ENCODE measurements at places on chromosomes 3 and 15. TPM values are rescaled to one million over a fixed set of nuclear protein-coding genes. Genes with fewer than 3 reads are reported as not detected.

THOC7 gene
- 140 TPM for total RNA-seq

RTP4 gene
- 3.1 TPM for total RNA-seq

NR1I2 gene
- total RNA-seq: 0.08 TPM

SAMMSON gene
- not detected for total RNA-seq

RPL35A gene
- total RNA-seq: 511 TPM

C3orf22 gene
- total RNA-seq: not detected

COL6A6 gene
- not detected for total RNA-seq

TGFBR2 gene
- 30.6 TPM for total RNA-seq

TLR9 gene
- total RNA-seq: not detected

GOLGA6B gene
- total RNA-seq: not detected

TM4SF18 gene
- total RNA-seq: 2.4 TPM

GPR156 gene
- total RNA-seq: 0.34 TPM

MASP1 gene
- 2.3 TPM for total RNA-seq

DNAJA4 gene
- 0.09 TPM for total RNA-seq

TNNC1 gene
- total RNA-seq: 32.1 TPM

All from SJSA1 (cell line).